Activated CD8-positive, alpha-beta memory T cell treated with anti-CD3 and anti-CD28 coated beads for 1 hour (primary cell): ENCODE measurements at places on chromosomes 13 and 19.

DNA sequence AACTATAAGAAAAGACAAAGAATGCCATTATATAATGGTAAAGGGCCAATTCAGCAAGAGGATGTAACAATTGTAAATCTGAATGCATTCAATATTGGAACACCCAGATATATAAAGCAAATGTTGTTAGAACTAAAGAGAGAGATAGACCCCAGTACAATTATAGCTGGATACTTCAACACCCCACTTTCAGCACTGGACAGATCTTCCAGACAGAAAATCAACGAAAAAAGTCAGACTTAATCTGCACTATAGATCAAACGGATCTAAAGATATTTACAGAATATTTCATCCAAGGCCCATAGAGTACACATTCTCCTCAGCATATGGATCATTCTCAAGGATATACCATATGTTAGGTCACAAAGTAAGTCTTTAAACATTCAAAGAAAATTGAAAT lies 194.6 kb upstream of the DACH1 start:
- no peak for DNase-seq

- peak; percentile 51 for DNase-seq
These were observed 18.4 kb upstream of the KCTD15 start for GRCh38 chr19:33778089-33778791.

GRCh38 chr13:44402899-44403445 lies 29.3 kb downstream of the SERP2 start:
- DNase-seq: no peak

DNA sequence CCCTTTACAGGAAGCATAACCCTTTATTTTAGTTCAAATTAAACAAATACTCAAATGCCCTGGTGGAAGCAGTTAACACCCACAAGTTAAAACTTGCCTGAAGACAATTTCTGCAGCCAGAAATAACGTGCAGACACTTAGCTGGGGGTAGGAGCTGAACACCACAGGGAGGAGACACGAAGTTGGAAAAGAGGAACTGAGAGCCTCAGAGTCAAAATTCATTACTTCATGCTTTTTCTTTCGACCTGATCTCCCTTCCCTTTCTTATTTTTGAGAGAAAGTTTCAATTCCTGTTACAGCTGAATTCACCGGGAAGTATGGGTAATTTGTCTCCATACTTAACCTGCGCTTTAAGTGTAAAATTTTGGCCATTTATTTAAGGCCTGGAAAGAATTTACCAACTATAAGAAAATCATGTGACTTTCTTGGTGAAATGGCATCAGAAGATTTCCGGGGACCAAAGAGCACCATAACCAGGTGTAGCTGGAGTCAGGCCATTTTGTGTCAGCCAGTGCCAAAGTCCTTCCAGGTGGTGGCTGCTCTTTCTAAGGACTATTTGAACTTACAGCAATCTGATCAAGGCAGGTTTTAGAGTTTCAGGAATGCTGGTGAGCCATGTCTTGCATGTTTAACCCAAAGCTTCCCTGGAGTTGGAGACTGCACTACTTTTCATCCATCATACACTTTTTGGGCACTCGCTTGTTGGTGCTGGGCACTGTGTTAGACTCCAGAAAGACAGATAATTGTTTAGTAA lies 46.5 kb upstream of the RCBTB2 start:
- DNase-seq: no peak

- no peak for DNase-seq
These were observed 172.4 kb downstream of the LACC1 start for GRCh38 chr13:44051918-44052675.

DNA sequence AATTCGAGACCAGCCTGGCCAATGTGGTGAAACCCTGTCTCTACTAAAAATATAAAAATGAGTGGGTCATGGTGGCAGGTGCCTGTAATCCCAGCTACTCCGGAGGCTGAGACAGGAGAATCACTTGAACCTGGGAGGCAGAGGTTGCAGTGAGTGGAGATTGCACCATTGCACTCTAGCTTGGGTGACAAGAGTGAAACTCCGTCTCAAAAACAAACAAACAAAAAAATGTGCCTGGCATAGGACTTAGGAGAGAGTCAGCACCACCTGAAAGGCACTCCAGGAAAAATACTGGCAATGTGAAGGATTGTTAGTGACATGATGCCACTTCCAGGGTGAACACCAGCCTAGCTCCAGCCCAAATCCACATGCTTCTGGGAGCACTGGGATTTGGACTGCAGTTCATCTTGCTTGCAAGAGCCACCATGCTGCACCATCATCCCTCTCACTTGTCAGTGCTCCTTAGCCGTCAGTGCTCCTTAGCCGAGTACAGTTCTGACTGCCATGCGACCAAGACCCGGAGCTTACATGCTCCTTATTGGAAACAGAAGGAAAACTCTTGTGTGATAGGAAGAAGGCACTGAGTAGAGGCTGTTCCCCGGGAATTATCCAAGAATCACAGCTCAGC lies 145.1 kb upstream of the RNF113B start:
- DNase-seq: no peak

GRCh38 chr19:58261968-58262921 lies 16.5 kb upstream of the ZNF8 start:
- no peak for DNase-seq

DNA sequence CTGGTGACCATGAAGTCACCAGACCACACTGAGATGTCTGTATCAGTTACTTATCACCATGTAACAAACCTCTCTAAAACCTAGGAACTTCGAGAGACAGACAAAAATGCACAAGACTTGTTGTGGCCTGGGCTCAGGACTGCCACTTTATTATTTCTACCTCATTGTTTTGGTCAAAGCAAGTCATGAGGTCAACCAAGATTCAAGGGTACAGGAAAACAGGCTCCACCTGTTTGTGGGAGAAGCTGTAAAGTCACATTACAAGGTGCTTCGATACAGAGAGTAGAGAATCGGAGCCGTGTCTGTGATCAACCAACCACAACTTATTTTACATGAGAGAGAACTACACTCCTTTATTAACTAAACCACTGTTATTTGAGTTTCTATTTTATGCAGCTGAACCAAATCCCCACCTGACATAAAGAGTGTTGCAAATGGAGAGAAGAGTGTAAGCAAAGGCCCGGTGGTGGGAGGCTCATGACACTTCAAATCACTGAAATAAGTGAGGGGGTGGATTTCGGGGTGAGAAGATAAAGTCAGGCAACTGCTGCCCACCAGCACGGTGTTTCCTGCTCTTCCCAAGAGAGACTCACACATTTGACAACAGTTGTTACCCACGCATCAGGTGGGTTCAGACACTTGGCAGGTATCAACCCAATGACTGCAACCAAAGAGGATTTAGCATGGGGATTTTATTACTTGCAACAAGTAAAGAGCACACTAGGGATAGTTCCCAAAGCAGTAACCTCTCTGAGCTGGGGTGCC lies 39.0 kb upstream of the IGSF23 start:
- DNase-seq: no peak

GRCh38 chr19:39237200-39238184 lies 7.3 kb downstream of the IFNL3 start:
- no peak for DNase-seq

DNA sequence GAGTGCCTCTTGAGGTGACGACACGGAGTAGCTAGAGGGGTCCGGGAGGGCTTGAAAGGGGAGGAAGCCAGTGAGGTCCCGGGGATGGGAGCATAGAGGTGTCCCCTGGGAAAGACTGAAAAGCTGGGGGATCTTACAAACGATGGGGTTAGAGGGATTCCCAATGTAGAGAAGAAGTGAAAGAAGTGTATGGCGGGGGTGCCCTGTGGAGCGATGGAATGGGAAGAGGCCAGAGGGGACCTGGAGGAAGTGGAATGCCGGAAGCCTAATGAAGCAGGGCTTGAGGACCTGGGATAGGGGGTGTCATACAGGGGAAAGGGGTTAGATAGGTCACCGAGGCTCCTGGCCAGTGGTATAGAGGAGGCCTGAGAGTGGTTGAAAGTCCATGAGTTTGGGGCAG lies 580 bp downstream of the AP2A1 start:
- DNase-seq: no peak

DNA sequence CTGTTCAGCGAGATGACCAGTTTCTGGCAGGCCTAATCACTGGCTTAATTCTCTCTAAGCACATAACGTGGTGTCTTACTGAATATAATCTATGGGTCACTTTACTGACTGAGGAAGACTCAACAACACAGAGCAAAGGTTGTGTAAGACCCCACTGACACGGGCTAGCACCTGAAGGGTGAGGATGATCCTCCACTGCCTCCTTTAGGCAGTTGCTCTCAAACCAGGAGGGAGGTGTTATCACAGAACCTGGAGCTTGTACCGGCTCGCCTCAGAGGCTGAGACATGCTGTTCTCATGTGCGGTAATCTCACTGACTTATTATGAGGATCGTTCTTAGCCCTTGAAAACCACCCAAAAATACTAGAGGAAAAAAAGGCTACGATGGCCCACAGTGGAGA lies 28.3 kb downstream of the RCBTB2 start:
- no peak for DNase-seq

DNA sequence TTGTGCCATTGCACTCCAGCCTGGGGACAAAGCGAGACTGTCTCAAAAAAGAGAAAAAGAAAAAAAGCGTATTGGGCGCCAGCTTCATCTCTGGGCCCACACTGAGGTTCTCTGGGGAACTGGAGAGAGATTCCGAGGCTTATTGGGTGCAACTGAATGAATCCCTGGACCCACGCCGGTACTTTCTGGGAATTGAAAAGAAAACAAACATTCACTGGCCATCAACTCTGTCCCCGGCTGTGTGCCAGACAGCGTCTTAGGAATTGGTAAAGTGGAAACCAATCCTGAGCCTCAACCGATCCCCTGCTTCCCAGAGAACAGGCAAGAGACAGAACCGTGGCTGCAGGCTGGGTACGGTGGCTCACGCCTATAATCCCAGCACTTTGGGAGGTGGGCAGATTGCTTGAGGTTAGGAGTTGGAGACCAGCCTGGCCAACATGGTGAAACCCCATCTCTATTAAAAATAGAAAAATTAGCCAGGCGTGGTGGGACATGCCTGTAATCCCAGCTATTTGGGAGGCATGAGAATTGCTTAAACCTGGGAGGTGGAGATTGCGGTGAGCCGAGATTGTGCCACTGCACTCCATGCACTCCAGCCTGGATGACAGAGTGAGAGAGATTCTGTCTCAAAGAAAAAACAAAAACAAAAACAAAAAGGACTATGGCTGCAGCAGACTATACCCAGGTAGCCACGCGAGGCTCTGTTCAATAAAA lies 8.6 kb downstream of the ANO8 start:
- no peak for DNase-seq

GRCh38 chr13:109610517-109610916 lies 175.9 kb downstream of the IRS2 start:
- peak; percentile 1 for DNase-seq

GRCh38 chr19:15136234-15136954 lies 29.2 kb downstream of the SYDE1 start:
- DNase-seq: no peak

DNA sequence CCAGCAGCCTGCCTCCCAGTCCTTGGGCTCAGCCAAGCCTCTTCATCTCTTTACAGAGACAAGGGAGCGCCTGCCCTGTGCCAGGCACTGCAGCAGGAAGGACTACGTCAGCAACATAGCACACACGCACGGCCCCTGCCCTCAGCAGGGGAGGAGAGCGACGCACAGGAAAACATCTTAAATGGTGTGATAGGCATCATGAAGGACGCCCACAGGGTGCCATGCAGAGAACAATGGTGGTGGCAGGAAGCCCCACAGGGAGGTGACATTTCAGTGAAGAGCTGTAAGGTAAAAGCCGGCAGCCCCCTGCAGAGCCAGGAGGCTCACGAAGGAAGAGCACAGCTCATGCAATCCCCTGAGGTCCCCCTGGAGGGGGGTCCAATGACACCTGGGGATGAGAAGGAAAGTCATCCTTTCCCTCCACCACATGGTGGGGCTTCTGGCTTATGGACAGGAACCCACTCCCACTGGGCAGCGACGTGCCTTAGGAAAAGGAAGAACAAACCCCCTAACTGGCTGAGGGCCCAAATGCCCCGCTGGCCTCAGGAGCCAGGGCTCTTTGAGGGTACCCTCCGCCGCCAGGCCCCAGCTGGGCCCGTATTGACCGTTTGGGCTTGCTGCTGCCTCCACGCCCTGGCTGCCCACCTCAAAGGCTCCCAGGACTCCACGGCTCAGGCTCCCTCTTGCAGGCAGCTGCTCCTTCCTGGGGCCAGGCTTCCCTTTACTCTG lies 37.3 kb upstream of the C13orf42 start:
- no peak for DNase-seq

- DNase-seq: no peak
These were observed 40.3 kb downstream of the MPHOSPH8 start for GRCh38 chr13:19673473-19674430.

DNA sequence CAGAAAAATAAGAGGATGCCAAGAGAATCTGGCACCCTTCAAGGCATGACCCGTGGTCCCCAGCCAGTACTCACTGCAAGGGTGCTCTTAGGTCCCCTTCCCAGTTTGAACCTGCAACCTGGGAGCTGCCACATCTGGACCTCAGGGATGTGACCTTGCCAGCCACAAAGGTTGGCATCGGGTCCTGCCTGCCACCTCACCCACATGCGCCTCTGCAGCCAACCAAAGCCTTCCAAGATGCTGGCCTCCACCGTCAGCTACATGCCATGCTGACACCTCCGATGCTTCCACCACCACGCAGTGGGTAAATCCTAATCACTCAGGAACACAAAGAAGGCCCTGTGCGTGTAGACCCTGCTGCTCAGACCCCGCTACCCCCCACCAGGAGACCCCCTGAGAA lies 35.1 kb downstream of the ELL start:
- DNase-seq: no peak

- no peak for DNase-seq
These were observed 19.3 kb upstream of the CEACAM20 start for GRCh38 chr19:44548736-44549135.

- peak; percentile 85 for DNase-seq
These were observed at the start of gene VASP for GRCh38 chr19:45506989-45507871. TSS of gene VASP (plus strand) at chr19:45507479. CDS start at chr19:45507772, 293 bp downstream.

- DNase-seq: no peak
These were observed 405.8 kb downstream of the SPRY2 start for GRCh38 chr13:79935121-79935520.

GRCh38 chr19:13095934-13096927 lies 6.4 kb downstream of the LYL1 start:
- DNase-seq: no peak

GRCh38 chr19:57279418-57280164 lies 694 bp upstream of the ZNF460 start:
- DNase-seq: peak; percentile 27

DNA sequence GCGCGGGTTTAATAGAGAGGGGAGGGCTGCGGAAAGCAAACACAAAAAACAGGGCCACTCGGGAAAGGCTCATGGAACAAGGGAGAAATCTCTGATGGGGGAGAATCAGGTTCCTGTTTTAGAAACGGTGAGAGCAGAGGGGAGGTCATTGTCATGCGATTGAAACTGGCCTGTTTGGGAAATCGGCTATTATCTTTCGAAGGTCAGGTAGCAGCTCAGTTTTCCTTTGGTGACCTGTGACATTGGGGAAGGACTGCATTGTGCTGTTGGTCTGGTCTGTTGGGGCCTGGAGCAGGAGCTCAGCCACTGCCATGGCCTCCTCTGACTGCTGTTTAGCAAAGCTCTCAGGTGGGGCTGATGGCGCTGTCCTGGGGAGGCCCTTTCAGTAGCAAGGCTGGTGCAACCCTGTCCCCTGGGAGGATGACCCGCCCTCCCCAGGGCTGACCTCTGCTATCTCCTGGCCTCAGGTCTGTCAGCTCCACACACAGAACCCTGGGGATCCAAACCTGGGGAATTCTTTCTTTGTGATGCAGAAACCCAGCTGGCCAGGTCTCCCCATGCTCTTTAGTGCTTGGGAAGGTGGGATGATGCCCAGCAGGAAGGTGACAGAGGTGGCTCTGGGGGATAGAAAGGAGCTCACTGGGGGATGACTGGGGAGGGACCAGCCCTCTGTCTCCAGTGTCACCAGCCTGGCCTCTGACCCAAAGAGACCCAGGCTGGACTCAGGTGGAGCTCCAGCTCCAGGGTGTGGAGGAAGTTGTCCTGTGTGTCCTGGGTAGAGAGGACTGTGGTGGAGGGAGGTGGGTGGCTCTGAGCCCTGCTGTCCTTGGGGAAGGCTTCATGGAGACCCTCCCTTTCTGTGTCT lies 21.2 kb upstream of the CD177 start:
- DNase-seq: no peak
